Glutamatergic neuron (in vitro differentiated cells): ENCODE measurements at places on chromosomes 3 and 15.

DNA sequence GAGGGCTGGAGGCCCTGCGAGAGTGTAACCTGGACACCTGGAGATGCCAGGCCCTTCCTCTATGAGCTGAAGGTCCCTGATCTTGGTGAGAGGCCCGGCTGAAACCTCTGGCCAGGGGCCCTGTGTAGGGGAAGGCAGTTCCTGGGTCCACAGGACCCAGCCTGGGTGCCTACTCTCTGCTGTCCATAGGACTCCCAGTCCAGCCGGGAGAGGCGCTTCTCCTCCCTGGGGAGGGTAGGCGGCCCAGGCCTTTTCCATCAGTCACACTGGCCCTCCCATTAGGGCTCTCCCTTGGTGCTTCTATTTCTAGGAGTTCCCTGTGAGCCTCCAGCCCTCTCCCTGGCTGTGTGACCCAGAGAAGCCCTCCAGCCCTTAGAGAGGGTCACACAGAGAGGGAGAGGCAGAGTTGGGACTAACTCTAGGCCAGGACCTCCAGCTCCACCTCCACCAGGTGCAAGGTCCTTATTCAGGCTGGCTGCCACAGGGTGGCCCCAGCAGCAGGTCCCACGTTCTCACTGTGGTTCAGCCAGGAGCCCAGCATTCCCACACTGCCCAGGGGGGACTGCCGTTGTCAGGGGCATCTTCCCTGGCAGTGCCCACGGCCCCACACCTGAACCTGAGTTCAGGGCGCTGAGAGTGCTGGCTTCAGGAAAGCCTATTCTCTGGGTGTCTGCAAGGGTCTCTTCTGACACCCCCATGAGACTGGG is 146.8 kb downstream of the SMAD6 start:
- no peak for DNase-seq

- peak; percentile 64 for DNase-seq
Measured at GRCh38 chr15:72912121-72912520, 128.6 kb upstream of the ADPGK start.

- no peak for DNase-seq
Measured at GRCh38 chr3:53554559-53555067, 60.2 kb downstream of the CACNA1D start.

- no peak for DNase-seq
Measured at GRCh38 chr3:9088441-9089353, 125.4 kb upstream of the RAD18 start.

GRCh38 chr3:28860307-28860706 is 420.6 kb upstream of the RBMS3 start:
- no peak for DNase-seq

GRCh38 chr3:141395005-141395589 is 26.8 kb downstream of the ZBTB38 start:
- DNase-seq, result no peak

DNA sequence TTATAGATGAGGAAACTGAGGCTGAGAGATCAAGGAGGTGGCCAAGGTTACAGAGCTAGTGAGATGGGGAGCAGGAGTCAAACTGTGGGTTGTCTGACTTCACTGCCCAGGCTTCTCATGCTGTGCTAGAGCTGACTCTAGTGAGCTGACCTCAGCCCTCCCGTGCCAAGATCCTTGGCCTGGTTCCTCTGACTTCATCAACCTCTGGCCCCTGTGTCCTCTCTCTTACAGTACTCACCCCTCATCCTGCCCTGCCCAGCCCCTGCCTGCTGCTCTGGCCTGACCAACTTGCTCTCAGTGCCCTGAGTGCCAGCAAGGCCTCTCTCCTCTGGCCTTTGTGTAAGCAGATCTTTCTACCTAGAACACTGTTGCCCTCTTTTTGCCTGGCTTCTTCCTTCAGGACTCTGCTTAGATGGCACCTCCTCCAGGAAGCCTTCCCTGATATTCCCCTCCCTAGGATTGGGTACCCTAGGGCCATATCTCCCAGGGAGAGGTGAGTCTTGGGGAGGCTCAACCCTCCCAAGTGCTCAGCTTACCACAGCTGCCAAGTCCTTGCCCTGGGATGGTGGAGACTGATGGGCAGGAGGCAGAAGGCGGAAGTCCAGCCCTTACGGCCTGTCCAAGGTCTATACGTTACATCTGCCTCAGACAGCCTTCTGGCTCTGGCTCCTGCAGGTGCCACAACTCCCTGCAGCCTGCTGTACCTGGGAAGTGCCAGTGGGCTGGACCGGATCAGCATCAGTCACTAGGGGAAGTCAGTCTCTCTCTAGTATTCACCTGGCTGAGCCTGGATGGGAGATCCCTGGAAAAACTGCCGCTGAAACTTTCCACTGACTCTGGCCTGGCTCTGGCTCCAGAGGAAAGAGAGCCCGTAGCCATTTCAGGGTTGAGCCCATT is 36.3 kb upstream of the FAM107A start:
- no peak for DNase-seq

DNA sequence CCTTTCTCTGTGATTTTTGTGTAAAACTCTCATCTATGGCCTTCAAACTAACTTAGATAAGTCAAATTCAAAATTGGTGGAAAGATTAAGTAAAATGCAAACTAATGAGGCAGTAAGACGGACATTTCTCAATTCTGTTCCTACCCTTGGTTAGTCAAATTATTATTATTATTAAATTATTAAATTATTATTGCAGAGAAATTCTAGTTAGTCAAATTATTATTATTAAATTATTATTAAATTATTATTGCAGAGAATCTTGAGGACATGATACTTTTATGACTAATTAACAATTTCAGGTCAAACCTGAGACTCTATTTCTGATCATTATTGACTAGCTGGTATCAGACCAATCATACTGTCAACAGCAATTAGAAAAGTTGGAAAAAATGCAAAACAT is 845.0 kb upstream of the NECTIN3 start:
- no peak for DNase-seq

DNA sequence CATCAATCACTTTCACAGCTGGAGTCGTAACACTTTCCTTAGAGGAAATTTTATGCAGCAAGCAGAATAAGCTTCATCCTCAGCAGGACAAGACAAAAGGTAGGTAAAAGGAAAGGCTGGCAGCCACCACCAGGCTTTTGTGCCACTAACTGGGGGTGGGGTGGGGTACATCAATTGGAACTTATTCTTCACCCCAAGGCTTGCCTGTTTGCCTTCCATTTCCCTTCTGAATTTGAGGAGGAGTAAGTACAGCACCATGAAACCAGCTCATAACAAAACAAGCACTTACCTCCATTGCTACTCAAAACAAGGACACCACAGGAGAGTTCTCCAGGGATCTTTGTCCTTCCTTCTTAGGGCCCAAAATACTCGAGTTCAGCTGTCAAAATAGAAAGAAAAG is 296.8 kb downstream of the ARRDC4 start:
- no peak for DNase-seq

GRCh38 chr3:128190501-128190900 is 37.2 kb downstream of the EEFSEC start:
- no peak for DNase-seq

DNA sequence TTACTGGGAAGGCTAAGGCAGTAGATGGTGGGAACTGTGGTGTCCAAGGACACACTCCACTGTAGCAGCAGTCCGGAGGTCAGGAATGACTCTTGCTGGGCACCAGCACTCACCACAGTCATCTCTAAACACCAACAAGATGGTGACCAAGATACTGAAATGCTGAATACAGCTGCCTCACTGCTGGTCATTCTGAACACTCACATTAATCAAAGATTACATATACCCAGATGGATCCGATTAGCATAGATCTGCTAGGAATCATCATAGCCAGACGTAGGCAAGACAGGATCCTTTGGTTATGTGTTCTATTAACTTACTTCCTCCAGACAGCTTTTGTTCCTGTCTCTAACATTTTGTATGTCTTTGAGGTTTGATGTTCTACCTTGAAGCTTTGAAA is 134.9 kb upstream of the BFSP2 start:
- no peak for DNase-seq

GRCh38 chr15:99566157-99566897 is 543 bp downstream of the MEF2A start:
- DNase-seq, result peak; percentile 21

- DNase-seq, result no peak
Measured at GRCh38 chr15:80367094-80367493, 37.1 kb upstream of the ARNT2 start.

DNA sequence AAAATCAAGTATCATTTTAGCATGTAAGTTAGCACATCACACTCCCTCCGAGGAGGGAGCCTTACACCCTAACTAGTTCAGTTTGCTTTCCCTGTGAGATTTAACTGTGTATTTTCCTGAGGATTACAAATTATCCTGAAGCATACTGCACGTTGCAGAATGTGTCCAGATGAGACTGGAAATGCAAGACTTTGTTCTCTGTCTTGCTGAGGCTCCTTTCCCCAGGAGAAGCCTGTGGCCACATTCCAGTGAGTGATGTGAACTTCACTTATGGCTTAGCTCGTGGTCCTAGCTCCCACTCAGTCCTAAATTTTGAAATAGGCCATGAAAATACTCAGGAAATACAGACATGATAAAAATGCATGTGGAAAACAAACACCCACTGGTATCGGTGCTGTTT is 23.7 kb downstream of the PDZRN3 start:
- DNase-seq, result no peak

GRCh38 chr3:186220911-186221645 is 112.2 kb upstream of the ETV5 start:
- DNase-seq, result no peak

DNA sequence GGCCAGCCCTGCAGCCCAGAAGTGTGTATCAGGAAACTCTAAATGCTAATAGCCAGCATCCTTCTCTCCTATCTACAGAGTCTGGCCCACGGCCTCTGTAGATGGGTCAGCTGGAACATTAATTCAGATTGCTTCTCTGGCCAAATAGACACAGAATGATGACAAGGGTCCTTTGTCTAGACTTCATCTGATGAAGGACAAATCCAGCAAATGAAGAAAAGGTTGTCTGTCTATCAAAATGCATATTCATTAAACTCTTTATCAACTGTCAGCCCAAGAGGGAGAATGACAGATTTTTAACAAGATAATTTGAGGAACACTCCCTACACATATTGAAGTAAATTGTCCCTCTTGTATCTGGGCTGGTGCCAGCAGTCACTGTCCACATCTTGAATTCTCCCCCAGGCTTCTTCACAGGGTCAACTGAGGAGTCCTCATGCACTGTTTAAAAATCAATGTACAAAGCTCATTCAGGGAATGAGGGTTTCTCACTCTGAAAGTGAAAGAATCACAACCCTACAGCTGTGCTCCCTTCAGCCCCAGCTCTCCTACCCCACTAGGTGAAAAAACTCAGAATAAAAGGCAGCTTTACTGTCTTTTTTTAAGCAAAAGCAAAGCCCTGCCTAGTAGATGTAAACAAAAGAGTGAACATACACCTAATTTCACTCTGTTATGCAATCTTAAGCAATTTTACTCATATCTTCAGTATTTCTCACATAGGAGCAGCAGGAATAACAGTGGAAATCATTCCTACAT is 507.7 kb downstream of the IGSF11 start:
- no peak for DNase-seq

- no peak for DNase-seq
Measured at GRCh38 chr15:32838338-32838737, 120.5 kb downstream of the GREM1 start.

DNA sequence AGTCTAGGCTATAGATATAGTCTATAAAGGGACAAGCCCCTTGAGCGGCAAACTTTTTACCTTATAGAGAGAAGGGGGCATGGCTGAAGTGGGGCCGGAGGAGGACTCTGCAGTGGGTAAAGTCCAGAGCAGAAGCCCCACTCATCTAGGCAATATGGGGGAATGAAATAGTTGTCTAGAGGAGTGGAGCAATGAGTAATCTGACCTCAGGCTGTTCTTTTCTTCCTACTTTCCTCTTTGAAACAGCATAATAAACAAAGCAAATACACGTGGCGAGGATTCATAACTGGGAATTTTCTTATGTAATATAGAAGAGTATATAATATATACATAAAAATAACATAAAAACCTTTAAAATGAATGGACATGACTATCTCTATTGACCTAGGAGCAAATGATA is 546.4 kb upstream of the ZNF385D start:
- DNase-seq, result no peak

- no peak for DNase-seq
Measured at GRCh38 chr3:27324686-27325085, 44.5 kb downstream of the NEK10 start.

- DNase-seq, result peak; percentile 94
Measured at GRCh38 chr3:3799173-3800079, at the start of gene LRRN1. TSS of gene LRRN1 (plus strand) at chr3:3799431. CDS start at chr3:3844642, 45,211 bp downstream.

GRCh38 chr15:68650901-68651709 is 72.3 kb downstream of the CORO2B start:
- peak; percentile 97 for DNase-seq

DNA sequence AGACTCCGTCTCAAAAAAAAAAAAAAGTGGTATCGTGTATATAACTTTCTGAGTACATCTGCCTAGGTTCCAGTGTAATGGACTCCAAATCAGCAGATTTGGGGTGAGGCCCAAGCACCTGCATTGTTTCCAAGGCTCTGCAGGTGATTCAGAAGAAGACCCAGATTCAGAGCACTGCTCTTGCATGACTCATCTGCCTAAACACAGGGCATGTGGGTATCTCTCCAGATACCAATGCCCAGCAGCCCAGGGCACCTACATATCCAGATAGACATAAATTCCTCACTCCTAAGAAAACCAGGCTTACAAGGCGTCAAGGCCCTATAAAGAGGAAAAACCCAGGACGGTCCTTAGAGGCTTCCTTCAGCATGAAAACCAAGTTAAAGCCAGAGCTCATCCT is 24.3 kb downstream of the NDUFAF1 start:
- no peak for DNase-seq

GRCh38 chr3:47162697-47163168 is 1.2 kb downstream of the SETD2 start:
- no peak for DNase-seq

GRCh38 chr3:102124282-102124681 is 275.0 kb downstream of the NFKBIZ start:
- no peak for DNase-seq

- peak; percentile 71 for DNase-seq
Measured at GRCh38 chr15:92655178-92655995, at the start of gene FAM174B. TSS of gene FAM174B (minus strand) at chr15:92655775.

GRCh38 chr3:44761424-44762169 is at the start of the genes KIAA1143 and KIF15:
TSS of gene KIAA1143 (minus strand) at chr3:44761619. CDS start at chr3:44761602, 17 bp downstream.
TSS of gene KIF15 (plus strand) at chr3:44761794. CDS start at chr3:44761866, 72 bp downstream.
- DNase-seq, result peak; percentile 98

- DNase-seq, result no peak
Measured at GRCh38 chr3:153397794-153398193, 235.8 kb downstream of the RAP2B start.

GRCh38 chr3:106813742-106814141 is 563.5 kb upstream of the CCDC54 start:
- DNase-seq, result no peak

- no peak for DNase-seq
Measured at GRCh38 chr3:57451150-57451846, 92.8 kb downstream of the DNAH12 start.

DNA sequence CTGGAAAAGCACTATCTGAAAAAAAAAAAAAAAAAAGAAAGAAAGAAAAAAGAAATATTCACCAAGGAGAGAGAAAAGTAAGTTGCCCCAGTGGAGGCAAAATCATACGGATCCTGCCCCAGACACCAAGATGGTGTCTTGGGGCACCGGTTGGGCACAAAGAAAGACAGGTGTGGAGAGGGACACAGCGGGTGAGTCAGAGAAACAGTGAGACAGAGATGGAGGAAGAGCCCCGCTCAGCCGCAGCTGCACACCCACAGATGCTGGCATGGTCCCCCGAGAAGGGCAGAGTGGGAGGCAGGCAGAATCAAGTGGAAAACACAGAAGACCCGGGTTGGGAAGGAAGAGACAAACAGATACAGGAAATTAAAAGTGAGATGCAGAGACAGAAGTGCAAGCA is 129.7 kb upstream of the SMAD3 start:
- DNase-seq, result no peak

- no peak for DNase-seq
Measured at GRCh38 chr3:19881036-19881435, 53.0 kb downstream of the EFHB start.
